ENCODE measurements at places on chromosomes 7 and 10.

GRCh38 chr7:23385140-23385539 lies 85.2 kb downstream of the IGF2BP3 start:
- no peak for DNase-seq

DNA sequence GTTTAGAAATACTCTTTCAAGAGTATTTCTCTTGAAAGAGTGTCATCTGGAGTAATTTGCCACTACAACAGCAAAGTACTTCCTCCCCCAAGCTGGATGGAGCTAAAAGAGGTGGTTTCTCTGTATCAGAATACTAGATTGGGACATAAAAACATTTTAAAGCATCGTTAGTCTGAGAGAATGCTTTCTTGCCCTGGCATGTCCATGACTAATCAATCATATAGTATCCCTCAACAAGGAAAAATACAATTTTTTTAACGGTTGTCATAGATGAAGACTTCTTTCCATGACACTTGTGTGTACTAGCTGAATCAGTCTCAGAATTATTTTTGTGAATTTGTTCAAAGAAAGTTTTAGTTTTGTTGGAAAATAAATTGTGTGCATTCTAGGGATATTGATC lies 237.9 kb downstream of the NEBL start:
- no peak for DNase-seq

GRCh38 chr7:77699056-77699455 lies 2.8 kb downstream of the RSBN1L start:
- no peak for DNase-seq

GRCh38 chr7:82631998-82632397 lies 188.4 kb upstream of the CACNA2D1 start:
- no peak for DNase-seq

GRCh38 chr7:108028111-108028510 lies 25.1 kb upstream of the LAMB1 start:
- DNase-seq = no peak

DNA sequence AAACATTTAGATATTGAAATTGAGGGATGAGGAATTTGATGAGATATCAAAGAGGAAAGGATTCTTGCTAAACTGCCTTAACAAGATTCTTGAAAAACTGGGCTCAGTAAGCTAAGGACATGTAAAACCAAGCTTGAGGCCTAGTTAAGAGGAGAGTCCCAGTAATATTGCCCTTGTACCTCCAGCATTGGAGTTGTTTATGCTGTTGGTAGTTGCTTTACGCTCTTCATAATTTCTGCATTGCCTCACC lies 156.1 kb upstream of the TRIM24 start:
- no peak for DNase-seq

DNA sequence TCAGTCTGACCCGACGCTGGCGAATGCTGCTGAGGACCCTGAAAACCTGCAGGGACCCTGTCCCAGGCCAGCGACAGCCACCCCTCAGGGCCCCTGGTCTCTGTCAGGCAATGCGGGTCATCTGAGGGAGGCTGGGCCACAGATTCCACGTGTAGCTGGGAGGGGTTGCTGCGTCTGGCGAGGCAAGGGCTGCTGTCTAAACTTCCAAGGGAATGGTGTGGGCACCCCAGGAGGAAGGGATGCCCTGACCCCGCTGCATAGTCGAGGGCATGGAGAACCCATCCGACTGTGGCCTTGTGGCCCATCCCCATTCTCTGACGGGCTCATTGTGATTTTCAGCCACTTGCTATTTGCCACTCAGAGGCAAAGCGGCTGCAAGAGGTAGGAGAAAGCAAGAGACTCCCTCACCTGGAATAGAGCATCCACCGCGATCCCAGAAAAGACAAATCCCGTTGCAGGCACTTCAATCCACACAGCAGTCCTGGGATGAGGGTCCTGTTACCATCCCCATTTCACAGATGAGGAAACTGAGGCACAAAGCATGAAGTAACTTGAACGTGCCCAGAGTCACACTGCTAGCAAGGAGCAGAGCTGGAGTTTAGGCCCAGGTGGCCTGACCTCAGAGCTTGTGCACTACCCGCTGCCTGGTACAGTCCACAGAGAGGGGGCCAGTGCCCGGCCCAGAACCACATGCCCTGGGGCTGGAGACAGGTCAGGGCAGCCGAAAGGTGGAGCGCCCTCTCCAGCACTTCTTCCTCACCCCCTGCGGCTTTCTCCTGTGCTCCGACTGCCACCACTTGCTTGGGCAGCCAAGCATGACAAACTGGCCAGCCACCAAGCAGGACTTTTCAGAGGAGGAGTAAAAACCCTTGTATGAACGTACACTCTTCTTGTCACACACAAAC lies 163.8 kb upstream of the KLF14 start:
- DNase-seq = no peak

DNA sequence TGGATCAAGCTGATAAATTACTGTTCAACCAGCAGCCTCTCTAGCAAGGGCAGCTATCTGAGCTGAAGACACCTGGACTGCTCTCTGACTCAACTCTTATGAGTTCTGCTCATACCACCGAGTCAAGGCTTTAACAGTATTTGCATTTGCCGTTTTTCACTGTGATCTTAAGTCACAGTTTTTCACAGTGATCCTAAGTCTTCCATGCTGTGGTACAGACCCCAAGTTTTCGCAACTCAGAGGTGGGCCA lies 31.3 kb downstream of the PIP4K2A start:
- no peak for DNase-seq

GRCh38 chr10:44984671-44985101 lies 6.1 kb upstream of the DEPP1 start:
- DNase-seq = no peak

DNA sequence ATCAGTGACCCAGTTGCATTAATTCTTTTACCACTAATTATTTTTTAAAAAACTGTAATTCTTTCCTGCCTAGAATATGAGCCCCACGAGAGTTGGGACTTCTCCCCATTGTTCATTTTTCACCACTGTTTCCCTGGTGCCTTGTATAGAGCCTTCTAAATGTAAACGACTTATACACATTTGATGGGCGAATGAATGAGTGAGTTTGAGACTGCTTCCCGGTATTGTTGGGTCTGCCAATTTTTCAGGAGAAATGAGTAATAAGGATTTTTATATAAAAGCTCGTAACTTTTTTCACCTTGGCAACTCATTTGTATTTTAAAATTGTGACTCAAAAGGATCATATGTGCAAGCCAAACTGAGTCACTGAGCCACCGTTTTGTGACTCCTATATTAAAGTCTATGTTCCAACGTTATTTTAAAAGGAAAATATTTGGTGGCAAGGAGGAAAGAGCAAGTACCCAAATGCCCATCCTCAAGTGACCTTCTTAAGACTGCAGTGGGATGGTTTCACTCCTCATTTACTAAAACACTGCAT lies 621.3 kb downstream of the KCNMA1 start:
- no peak for DNase-seq

- peak; percentile 37 for DNase-seq
These were observed 156.0 kb downstream of the SEMA3D start for GRCh38 chr7:85030893-85031292.

DNA sequence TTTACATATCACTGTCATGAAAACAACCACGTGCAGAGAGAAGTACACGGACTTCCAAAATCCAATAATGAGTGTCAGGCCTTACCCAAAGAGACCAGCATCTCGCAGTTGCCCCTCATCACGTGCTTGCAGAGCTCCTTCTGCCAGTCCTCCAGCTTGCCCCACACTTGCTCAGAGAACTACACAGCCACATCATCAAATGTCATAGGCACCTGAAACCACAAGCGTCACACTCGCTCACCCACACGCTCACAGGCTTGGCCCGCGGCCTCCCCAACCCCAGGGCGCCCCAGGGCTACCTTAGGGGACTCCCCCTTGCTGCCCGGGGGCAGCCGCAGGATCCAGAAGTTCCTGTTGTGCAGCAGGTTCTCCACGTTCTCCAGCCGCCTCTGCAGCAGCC lies 123.4 kb upstream of the ZNF746 start:
- DNase-seq = no peak

DNA sequence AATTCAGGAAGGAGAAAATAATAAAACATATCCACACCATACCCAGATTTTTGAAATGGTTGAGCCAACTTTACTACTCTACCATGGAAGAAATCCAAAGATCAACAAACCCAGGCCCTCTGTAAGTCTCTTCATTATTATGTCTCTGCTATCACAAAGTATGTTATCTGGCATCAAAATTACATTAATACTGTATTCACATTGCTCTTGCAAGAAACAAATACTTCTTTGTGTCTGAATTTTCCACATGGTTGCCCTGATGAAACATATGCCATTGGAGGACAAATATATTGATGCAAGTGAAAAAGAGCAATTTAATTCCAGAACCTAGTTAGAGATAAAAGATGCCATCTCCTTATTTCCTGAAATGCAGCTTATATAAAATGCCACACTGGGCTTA lies 204.0 kb downstream of the FZD1 start:
- no peak for DNase-seq

DNA sequence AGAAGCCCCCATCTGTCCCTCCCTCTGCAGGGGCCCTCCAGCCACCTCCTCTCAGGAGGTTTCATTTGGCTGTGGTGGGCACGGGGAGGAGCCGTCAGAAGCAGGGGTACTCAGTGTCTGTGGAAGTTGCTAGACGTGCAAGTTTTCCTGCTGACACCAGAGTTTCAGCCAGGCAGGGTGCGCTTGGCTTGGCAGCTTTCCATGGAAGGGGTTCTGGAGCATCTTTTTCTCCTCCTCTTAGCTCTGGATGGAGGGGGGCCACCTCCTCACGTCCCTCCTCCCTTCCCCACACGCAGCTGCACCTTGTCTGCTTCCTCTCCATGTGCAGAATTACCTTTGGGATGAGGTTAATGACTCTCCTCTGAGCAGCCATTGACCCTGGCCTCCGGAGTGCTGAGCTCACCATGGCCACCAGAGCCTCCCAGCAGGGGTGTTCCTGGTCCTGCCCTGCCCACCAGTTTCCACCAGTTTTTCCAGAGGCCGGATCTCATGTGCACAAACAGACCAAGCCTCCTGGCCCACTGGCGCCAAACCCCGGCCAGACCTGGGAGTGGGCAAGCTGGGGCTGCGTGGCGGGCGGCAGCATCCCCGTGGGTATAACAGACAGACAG lies 579.8 kb upstream of the FOXK1 start:
- no peak for DNase-seq

GRCh38 chr10:113151190-113151666 lies 201.2 kb downstream of the TCF7L2 start:
- peak; percentile 55 for DNase-seq

- no peak for DNase-seq
These were observed 69.3 kb upstream of the C7orf33 start for GRCh38 chr7:148521271-148521670.

DNA sequence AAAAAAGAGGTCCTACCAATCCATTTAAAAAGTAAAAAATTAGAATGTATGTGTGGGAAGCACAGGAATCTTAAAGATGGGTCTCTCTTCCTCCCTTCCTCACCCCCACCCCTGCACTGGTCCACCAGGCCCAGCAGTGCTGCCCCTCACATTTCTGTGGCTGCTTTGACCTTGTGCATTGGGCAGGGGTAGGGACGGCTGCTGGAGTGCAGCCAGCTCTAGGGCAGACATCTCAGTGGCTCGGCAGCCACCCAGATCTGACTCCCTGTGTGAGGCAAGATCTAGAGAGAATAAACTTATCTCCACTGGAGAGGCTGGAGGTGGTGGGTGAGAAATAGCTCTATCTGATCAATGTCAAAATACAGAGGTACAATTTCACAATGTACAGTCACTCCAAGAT lies 6.7 kb downstream of the FAM180A start:
- no peak for DNase-seq

DNA sequence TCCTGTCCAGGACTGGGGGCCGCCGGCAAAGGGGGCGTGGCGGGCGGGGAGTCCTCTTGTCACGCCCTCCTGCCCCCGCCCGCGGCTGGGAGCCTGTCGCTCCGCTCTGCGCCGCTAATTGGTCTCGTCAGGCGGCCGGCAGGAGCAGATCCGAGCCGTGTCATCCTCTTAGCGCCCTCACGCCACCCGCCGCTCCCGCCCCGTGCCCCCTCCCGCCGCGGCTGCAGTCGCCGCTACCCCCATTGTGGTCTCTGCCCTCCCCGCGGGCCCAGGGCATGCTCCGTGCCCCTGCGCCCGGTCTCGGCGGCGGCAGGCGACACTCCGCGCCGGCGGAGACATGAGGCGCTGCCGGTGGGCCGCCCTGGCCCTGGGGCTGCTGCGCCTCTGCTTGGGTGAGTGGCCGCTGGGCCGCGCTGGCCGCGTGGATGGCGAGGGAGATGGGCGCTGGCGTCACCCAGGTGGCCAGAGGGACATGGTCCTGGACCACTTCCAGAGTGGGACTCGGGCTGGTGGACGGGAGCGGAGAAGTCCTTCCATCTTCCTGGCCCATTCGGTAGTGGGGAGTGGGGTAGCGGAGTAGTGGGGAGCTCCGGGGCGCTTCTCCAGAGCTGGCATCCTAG lies at the start of gene CDHR1:
Gene CDHR1, plus strand, starts transcription at position 114 of the 620 bp plus-strand sequence. Its CDS starts 224 bp downstream, at position 338.
- peak; percentile 61 for DNase-seq

GRCh38 chr7:130273081-130273932 lies 6.6 kb downstream of the CPA2 start:
- DNase-seq = peak; percentile 94

GRCh38 chr7:14294637-14295036 lies 305.2 kb upstream of the ETV1 start:
- no peak for DNase-seq

DNA sequence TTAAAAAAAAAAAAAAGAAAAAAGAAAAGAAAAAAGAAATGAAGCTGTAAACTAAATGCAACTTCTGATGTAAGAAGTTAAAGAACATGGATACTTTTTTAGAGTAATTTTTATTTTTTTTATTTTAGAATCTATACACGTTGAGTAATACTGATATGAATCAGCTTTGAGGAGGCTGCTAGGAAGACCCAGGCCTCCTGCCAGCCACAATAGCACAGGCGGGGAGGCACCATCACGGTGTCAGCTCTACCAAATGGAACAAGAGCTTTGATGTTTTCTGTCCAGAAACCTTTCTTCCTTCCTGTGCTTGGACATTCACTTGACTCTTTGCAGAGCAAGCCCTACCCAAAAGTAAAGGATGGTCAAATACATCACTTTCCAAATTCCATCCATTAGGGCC lies 45.3 kb upstream of the EGR2 start:
- peak; percentile 63 for DNase-seq

DNA sequence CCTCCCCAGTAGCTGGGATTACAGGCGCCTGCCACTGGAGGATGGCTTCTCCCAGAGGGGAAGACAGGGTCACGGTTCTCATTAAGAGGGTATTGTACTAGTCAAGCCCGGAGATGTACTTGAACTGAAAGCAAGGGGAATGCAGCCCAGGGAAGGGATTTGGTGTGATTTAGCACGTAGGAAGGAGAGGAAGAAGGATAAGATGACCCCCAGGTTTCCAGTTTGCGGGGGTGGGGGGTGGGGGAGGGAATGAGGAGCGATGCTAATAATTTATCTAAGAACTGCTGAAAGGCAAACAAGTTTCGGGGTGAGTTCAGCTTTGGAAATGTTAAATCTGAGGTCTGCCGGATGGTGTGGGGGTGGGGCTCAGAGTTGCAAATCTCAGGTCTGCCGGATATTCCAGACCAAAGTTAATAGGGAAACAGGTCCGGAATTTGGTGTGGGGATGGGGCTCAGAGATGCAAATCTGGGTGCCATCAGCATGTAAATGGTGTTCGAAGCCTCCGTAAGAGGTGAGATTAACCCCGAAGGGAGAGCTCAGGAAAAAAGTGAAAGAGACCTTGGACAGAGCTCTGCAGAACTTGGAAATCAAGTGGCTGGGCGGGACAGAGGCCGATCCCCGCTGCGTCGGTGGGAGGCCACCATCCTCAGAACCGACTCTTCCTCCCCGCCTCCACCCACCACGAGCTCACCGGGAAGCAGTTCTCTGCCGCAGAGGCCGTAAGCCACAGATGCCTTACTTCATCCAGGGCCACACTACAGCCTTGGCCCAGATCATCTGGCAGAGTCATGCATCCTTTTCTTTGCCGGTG lies 1.6 kb upstream of the SEPHS1 start:
- peak; percentile 62 for DNase-seq

GRCh38 chr10:6918305-6918704 lies 338.2 kb upstream of the PRKCQ start:
- peak; percentile 79 for DNase-seq
